ENCODE measurements at places on chromosomes 4 and X.

DNA sequence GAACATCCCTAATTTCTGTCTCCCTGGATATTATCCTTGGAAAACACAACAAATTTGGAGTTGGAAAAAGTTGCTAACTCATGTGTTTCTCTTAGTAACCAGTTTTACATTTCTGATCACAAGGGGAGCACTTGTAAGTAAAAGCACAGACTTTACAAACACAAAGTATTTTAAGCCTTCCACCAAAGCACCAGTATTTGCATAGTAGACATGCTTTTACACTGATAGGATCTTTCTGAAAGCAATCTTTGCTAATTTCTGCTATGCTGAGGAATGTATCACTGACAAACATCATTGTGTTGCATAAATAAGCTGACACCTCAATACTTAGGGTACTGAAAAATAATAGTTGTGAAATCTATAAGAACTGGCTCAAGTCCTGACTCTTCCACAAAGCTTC is 100.6 kb downstream of the MID1 start:
- no peak for DNase-seq

DNA sequence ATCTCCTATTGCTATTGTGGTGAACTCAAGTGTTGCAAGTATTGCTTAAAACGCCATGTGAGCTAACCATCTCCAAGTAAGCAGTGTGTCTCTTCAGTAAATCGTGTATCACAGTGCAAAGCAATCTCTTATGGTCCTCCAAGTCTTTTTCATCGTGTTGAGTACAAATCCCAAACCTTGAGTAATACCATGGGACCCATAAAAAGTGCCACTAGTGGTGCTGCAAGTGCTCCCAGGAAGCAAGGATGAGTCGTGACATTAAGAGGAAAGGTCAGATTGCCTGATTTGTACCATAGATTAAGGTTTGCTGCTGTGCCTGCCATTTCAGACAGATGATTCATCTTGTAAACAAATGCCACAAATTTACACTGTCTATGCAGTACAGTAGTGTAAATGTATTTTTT is 66.9 kb upstream of the BMPR1B start:
- DNase-seq: peak; percentile 15

GRCh38 chr4:152156442-152156841 is 379.4 kb downstream of the FBXW7 start:
- DNase-seq: no peak

DNA sequence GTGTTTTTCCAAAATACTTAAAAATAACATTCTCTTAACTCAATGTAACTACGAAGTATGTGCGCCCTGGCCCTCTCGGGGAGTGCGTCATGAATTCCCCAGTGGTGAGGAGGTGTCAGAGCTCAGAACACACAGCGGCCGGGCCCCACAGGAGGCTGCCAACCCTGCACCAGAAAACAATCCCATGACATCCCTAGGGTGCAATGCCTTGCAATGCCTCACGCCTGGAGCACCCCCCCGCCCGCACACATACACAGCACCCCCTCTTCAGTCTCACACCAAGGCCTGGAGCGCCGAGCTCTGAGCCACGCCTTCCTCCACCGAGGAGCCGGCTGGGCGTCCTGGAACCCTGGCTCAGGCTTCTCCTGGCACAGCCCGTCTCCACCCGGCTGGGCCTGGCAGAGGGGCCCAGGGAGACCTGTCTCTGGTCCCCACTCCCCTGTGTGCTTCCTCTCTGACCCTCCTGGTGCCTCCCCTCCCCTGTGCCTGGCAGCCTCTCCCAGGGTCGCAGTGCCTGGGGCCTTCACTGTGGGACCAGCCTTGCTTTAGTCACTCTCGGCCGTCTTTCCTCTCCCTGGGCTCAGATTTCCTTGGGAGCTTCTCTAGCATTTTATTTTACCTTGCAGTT is 108.2 kb upstream of the ADRA2C start:
- DNase-seq: no peak

- DNase-seq: no peak
These were observed 14.2 kb upstream of the SPATA4 start for GRCh38 chr4:176209535-176209934.

Data from A172 (cell line).